NCI-H1417 treated with DMSO at 0.1 percent for 48 hours (cell line): ENCODE measurements at places on chromosomes 12 and 14.

GRCh38 chr12:46131732-46132469, 136.9 kb downstream of the SLC38A1 start:
- DNase-seq = no peak

DNA sequence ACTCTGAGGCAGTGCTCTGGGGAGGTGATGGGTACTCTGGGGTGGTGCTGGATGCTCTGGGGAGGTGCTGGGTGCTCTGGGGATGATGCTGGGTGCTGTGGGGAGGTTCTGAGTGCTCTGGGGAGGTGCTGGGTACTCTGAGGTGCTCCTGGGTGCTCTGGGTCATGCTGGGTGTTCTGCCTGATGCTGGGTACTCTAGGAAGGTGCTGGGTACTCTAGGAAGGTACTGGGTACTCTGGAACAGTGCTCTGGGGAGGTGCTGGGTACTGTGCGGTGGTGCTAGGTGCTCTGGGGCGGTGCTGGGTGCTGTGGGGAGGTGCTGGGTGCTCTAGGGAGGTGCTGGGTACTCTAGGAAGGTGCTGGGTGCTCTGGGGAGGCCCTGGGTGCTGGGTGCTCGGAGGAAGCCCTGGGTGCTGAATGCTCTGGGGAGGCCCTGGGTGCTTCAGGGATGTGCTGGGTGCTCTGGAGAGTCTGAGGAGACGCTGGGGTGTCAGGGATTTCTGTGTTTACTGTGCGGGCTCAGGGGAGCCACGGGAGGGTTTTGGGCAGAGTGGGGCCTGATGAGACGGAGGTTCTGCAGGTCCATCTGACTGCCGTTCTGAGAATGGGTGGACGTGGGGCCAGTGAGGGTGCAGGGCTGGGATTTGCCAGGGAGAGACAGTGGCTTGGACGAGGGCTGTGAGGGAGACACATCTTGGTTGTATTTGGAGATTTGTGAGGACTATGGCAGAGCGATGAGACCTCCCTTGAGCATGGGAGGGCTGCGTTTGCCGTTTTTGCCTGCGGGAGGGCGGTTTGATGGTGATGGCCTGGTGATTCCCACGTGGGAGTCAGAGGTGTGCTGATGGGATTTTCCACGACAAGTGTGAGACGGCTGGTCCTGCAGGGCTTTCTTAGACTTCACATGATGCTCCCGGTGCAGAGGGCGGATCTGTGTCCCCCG, 30.0 kb downstream of the MMP17 start:
- no peak for DNase-seq

GRCh38 chr14:75493592-75494087, 28.6 kb upstream of the BATF start:
- DNase-seq = no peak

GRCh38 chr12:101552277-101552676, 42.5 kb upstream of the MYBPC1 start:
- no peak for DNase-seq

GRCh38 chr12:20946732-20947131, 136.2 kb downstream of the SLCO1B3 start:
- no peak for DNase-seq

DNA sequence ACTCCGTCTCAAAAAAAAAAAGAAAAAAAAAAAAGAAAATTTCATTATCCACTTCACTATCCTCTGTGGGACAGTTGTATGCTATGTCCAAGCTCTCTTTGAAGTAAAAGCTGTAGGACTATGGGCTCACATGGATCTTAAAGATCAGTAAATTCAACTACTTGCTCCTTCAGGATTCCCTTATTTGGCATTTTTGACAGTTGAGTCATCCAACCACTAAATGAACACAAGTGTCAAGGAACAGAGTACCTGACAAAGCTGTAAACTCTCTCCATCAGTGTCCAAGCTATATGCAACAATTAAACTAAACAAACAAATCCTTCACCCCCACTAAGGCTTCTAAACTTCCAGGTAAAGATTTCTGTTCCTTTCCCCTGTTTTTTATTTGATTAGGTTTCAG, 177.0 kb downstream of the CEP128 start:
- DNase-seq = no peak

DNA sequence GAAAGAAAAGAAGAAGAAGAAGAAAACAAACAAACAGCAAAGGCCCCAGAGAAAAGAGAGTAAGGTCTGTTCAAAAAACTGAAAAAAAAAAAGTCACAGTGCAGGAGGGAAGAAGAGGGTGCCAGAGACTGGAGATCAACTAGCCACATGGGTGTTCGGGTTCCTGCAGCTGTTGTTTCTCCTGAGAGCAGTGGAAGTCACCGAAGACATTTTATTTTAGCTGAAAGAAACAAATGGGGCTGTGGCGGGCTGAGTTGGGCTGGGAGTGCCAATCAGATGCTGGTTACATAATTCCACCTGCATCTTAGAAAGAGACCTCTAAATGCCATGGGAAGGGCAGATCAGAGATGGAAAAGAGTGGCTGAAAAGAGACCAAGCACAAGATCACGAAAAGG, 33.9 kb downstream of the ACTN1 start:
- no peak for DNase-seq

DNA sequence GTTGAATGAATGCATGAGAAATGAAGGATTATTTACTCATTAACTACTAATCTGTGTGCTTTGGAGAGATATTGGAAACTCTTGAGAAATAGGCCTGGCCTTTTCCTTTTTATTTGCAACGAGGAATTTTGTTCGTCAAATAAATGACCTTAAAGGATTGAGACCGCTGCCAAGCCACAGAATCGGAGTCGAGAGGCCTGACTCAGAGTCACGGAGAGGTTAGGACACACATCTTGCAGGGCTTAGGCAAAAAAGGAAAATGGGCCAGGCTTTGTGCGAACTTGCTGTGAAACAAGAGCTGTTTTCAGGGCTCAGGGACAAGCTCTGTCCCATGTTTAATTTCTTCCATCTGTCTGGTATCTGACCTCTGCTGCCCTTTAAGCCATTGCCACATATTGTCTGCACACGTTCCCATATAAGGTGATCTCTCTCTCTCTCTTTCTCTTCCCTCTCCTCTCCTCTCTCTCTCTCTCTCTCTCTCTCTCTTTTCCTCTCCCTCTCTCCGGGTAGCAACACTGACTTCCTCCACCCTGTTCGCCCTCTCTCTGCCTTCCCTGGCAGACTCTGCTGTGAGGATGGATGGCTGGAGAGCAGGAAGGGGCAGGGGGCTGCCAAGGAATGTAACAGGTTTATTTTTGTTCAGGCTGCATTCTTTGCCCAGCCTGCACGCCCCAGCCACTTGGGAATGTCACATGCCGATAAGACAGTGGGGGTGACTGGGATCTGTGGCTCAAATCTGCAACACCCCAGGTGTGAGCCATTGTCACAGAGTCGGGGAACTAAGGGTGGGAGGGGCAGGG, 14.9 kb upstream of the IFT81 start:
- no peak for DNase-seq

GRCh38 chr14:83874662-83875061, 1655.3 kb upstream of the FLRT2 start:
- no peak for DNase-seq

DNA sequence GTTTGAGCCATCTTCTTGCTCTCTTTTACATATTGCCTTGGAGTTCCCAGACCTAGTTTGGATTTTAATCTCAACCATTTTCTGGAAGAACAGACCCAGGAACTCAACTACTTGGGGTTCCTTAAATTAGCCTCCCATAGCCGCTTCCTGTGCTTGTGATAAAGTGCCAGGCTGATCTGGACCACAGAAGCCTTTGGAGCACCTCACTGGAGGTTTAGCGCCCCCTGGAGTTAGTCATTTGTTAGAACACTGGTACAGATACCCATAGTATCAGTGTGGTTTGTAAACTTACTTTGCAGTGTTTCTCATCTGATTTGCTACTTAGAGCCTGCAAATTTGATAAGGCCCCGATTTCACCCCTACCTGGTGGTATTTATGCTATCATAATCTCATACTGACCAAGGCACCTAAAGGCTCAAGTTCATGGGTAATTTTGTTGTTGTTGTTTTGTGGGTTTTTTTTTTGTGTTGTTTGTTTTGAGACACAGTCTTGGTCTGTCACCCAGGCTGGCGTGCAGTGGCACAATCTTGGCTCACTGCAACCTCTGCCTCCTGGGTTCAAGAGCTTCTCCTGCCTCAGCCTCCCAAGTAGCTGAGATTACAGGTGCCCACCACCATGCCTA, 3.7 kb downstream of the UNC119B start:
- peak; percentile 54 for DNase-seq

- no peak for DNase-seq
Observed at GRCh38 chr12:95721320-95721719, 69.2 kb downstream of the NTN4 start.

GRCh38 chr14:57326253-57326652, 57.5 kb downstream of the AP5M1 start:
- DNase-seq = no peak

DNA sequence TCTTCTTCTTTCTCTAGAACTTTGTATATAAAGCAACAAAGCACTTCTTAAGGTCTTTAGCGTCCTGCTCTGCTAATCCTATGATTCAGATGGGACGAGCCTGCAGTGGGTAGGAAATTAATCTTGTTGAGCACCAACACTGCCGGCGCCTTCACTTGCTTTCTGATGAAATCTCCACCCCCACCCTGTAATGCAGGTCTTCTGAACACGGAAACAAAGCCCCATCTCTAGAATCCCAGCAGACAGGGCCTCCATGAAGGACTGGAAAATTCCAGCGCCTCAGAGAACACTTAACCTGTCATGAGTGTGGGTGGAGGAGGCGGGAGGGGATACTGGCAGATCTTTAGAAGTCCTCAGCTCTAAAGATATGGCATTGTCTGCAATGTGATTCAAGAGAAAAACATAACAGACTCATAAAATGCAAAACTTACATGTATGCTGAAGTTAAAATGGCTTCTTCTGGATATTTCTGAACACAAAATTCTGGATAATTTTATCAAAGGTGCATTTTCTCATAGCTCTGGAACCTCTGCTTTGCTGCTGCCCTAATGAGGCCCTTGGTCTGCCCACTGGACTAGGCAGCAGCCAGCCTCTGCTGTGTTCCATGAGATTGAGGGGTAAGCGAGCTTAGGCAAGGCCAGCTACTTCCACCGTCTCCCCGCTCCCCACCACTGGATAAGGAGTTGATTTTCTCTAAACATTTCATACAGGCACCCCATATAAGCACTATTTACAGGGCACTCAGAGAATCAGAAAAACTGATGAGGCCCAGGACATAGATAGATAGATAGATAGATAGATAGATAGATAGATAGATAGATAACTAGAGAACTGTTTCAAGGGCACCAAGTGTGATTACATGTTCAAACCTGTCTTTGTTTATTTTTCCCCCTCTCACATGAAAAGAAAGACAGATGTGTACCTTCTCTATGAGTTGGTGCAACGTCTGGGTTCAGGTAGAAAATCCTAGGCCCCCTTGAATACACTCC, 43.1 kb downstream of the ZFP36L1 start:
- no peak for DNase-seq

DNA sequence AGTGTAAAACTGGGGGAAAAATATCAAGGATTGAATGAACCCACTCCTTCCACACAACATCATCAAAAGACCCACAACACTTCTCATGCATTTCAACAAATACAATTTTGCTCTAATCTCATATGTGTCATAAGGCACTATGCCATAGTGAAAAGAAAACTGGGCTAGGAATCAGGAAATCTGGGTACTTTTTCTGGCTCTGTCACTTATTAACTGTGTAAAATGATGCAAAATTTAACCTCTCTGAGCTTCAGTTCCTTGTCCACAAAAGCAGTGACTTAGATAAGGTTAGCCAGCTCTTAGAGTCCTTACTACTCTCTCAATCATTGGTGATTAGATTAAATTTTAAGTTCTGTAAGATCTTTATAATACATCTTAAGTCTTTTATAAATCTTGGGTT, 250.5 kb upstream of the SOX5 start:
- no peak for DNase-seq

GRCh38 chr12:92224685-92225331, 79.2 kb upstream of the BTG1 start:
- no peak for DNase-seq

DNA sequence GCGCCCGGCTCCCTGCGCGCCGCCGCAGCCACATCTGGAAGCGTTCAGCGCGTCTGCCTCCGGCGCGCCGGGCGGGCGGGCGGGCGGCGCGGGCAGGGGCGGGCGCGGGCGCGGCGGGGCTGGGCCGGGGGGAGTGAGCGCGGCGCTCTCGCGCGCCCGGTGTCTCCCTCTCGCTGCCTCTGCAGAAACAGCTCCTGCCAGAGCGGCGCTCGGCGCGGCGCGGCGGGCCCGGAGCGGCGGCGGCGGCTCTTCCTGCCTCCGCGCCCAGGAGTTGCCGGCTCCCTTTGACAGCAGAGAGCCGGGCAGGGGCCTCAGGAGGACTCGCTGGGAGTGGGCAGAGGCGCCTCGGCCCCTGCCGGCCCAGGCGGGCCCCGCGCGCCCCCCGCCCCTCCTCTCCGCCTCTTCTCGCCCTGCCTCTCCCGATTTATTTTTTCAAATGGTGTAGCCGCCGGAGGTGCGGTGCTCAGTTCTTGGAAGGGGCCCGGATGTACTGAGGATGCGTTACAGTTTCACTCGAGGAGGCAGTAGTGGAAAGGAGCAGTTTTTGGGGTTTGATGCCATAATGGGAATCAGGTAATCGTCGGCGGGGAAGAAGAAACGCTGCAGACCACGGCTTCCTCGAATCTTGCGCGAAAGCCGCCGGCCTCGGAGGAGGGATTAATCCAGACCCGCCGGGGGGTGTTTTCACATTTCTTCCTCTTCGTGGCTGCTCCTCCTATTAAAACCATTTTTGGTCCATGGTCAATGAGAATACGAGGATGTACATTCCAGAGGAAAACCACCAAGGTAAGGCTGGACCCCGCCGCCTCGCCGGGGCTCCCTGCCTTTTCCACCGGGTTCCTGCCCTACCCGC, at the start of gene CACNA1C:
CACNA1C (plus strand) TSS at position 162 of the 853 bp plus-strand sequence; CDS start at position 738, 576 bp downstream.
- no peak for DNase-seq

- no peak for DNase-seq
Observed at GRCh38 chr12:121107681-121108080, 25.0 kb upstream of the P2RX7 start.

DNA sequence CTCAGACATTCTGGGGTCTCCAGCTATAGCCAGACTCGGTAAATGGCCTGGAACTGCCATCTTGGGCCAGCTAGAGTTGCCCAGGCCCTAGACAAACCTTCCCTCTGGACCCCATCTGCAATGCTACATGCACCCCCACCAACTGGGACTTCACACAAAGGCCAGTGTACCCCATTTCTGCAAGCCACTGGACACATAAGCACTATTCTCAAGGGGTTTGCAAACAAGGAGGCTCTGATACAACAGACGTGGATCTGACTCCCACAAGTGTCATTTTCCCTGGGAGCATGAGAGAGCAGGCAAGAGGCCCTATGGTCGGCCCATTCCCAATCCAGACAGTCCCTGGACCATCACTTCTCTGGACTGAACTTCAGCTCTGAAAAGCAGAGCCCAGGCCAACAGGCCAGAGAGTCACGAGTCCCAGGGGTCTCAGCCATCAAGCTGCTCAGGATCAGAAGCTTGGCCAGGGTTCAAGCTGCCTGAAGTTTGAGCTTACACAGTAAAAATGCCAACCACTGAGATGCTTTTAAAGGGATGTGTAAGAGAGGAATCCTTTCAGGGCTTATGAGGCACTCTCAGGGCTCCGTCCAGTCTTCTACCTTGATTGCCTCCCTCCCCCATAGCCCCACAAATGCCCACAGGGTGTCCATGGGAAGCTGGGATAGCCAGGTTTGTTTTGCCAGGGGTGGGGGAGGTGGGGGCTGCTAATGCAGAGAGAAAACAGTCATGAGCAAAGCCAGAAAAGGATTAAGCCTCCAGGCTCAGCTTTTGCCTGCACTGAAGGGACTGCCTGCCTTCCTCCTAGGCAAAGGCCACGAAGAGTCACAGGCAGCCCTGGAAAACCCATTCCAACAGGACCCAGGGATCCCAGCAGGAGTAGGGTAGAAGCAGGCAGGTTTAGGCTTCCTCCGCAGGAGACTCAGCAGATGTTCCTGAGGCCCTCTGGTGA, 31.7 kb upstream of the PNMA1 start:
- no peak for DNase-seq
